ENCODE measurements at places on chromosomes 4 and X.

DNA sequence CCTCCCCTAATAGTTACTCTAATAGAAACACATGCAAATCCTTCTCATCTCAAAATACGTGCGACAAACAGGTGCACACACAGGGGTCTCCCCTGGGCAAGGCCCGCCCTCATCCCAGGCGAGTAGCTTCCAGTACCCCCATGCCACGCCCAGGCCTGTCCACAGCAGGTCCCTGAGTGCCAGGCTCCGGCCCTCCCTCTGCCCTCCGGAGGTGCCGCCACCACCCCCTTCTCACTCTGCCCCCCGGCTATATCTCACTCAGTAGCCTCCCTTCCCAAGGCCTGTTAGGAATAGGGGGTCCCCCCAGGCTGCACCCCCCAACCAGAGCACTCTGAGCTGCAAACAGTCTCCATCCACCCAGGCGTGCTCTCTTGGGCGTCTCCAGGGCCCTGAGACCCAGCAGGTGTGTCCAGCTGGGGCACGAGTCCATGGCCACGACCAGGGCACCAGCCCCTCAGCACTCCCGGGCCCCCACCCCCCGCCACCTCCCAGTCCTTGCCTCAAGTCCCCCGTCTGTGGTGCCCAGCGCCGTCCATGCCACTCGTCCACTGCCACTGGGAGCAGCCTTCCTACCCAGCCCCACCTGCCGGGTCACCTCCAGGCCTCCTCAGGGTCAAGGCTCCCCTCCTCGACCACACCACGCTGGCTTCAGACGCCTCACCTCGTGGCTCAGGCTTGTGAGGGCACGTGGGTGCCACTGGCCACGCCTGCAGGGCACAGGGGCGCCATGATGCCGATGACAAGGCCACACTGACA, 41.7 kb downstream of the FAM53A start:
- no peak for DNase-seq

DNA sequence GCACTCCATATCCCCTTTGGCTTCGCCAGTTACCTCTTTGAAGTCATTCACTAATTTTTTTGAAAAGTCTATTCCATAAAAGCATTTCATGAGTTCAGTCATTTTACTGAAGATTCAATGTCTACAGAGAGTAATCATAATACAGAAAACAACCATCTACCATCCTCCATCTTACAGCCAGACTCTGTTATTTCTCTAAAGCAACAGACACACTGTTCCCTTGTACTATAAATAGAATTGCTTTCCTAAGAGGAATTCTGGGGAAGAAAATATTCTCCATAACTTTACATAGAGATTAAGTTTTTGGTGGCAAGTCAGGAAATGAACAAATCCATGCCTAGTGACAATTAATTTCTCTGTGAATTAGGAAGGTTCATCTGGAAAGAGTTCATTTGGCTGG, 37.0 kb downstream of the XK start:
- DNase-seq = no peak

GRCh38 chr4:5096261-5096660, 45.0 kb downstream of the STK32B start:
- DNase-seq = no peak

GRCh38 chr4:156193106-156193505, 239.4 kb upstream of the CTSO start:
- no peak for DNase-seq

GRCh38 chr4:3706565-3707422, 59.4 kb upstream of the ADRA2C start:
- DNase-seq = peak; percentile 32

DNA sequence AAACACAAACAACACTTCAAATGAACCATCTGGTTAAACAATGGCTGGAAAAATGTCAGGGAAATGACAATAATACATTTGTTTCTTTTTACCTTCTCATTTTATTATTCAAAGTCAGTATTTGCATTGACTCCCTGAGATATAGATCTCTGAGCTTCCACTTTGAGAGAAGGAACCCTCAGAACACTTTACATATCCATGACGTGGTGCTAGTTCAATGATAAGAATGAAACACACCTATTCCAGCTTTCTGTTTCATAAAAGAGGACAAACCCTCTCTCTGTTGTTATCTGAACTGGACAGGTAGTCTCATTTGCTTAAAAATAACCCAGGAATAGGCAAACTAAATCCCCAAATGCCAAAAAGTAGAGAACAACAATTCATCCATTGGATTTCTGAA, 65.3 kb upstream of the CCSER1 start:
- DNase-seq = no peak

DNA sequence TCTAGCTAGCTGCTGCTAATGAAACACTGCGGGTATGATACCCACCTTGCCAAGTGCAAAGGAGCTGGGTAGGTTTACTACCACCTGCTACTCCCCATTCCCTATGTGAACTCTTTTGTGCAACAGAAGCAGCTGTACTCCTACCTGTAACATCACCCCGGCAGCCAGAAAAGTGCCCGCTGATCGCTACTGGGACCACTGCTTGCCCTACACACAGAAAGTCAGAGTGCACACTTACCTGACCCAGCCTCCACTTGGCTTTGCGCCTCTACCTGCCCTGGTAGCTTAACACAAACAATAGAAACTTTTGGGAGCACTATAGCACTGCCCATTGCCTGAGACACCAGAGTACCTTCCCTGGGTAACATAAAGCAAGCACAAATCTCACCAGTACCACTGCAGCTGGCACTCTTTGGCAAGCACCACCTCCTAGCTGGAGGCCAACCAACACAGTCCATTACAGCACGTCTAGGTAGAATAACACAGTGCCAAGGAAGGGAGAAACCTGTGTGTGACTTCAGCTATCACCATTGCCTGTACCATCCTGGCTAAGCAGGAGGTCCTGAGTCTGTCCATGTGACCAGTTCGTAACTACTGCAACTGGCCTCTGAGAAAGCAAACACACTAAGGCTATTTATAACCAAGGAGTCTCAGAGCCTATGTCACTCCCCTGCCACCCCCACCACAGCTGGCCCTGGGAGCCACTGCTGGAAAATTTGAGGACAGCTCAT, 80.1 kb downstream of the CENPC start:
- DNase-seq = no peak

- DNase-seq = no peak
These were observed 39.2 kb upstream of the ASMTL start for GRCh38 chrX:1491851-1492349.

- no peak for DNase-seq
These were observed 24.0 kb downstream of the RCHY1 start for GRCh38 chr4:75490155-75490554.

DNA sequence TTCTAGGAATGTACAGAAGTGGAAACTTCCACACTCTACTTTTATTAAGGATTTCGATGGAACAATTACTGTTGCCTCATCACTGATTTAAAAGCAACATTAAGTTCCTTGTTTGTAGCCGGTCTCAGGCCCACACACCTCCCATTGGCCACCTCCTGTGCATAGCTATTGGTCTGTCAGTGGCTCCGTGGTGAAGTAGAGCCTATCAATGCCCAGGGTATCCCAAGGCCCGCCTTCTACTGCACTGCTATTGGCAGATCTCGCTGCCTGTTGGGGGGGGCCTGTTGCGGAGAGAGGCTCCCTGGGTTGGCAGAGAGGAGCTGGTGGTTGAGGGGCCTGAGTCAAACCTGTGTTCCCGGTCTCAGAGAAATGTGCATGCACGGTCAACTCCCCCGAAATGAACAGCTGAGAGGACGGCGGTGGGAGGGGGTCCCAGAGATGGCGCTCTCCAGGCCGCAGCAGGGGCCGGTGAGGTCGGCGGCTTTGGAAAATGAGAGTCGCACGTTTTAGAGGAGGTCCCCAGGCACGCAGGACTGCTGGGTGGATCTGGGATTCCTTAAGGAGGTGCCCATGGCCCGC, 4.9 kb upstream of the ARAF start:
- DNase-seq = peak; percentile 92

DNA sequence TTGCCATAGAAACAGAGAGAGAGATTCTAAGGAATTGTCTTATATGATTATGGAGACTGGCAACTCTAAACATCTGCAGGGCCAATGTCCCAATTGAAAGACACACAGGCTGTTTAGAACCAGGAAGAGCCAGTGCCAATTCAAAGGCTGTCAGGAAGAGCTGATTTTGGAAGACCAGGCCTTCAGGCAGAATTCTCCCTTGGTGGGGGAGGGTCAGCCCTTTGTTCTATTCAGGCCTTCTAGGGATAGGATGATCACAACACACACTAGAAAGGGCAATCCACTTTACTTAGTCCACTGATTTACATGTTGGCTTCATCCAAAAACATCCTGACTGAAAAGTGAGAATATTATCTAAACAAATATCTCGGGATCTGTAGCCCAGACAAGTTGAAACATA, 15.2 kb downstream of the C4orf46 start:
- DNase-seq = no peak

- no peak for DNase-seq
These were observed 645.8 kb downstream of the STIM2 start for GRCh38 chr4:27506401-27506800.

DNA sequence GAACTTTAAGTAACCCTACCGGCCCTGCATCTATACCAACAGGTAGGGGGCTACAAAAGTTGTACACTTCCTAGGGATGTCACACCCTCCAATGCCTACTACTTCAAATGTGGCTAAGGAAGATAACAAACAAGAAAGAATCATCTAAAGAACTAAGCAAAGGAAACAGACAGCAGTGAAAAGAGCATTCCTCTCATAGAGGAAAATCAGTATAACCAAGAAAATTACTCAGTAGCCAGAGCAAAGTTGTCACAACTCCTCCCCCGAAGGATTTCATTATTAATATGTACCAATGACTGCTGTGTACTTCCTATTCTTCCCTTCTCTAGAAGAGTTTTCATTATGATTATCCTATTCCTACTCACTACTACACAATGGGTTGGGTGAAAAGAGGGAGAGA, 12.6 kb downstream of the ANKRD17 start:
- DNase-seq = no peak

DNA sequence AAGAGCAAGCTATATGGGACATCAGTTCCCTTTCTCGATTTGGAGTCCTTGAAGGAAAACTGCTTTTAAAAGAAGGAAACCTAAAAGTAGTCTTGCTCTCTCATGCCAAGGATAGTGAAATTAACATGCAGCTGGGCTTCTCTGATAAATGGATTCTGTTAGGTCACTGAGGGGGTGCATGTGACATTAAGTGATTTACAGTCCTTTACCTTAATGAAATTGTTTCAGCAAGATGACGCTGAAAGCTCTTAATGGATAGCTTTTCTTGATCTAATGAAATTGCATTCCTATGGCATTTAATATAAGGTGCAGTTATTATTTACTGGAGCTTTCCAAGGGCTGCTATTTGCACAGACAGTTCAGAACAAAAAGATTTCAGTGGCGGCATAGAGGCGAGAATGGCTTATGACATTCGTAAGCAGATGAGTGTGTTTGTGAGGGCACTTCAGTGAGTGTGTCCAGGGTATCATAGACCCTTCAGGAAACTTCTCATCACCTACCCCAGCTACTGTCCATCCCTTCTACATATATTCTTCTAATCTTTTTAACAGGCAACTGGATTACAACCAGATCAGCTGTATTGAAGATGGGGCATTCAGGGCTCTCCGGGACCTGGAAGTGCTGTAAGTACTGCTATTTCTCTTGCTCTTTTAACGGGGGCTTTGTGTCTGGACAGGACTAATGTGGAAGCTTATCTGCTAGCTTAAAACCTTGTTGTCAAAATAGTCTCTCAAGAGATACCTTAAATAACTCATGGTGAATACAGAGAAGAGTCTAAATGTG, 219.9 kb upstream of the PACRGL start:
- no peak for DNase-seq

GRCh38 chr4:95428291-95429070, 120.3 kb downstream of the UNC5C start:
- no peak for DNase-seq

GRCh38 chrX:40868868-40869267, 133.5 kb upstream of the MED14 start:
- DNase-seq = no peak

- no peak for DNase-seq
These were observed 225.2 kb upstream of the PPP1R2C start for GRCh38 chrX:43003204-43003565.

- no peak for DNase-seq
These were observed 7.9 kb upstream of the EMCN start for GRCh38 chr4:100525686-100526085.

- DNase-seq = no peak
These were observed 147.1 kb downstream of the NAA11 start for GRCh38 chr4:79178760-79179159.

- no peak for DNase-seq
These were observed 74.7 kb downstream of the GALNT7 start for GRCh38 chr4:173243321-173243720.

- DNase-seq = peak; percentile 60
These were observed 1.2 kb downstream of the BCOR start for GRCh38 chrX:40096395-40097091.

DNA sequence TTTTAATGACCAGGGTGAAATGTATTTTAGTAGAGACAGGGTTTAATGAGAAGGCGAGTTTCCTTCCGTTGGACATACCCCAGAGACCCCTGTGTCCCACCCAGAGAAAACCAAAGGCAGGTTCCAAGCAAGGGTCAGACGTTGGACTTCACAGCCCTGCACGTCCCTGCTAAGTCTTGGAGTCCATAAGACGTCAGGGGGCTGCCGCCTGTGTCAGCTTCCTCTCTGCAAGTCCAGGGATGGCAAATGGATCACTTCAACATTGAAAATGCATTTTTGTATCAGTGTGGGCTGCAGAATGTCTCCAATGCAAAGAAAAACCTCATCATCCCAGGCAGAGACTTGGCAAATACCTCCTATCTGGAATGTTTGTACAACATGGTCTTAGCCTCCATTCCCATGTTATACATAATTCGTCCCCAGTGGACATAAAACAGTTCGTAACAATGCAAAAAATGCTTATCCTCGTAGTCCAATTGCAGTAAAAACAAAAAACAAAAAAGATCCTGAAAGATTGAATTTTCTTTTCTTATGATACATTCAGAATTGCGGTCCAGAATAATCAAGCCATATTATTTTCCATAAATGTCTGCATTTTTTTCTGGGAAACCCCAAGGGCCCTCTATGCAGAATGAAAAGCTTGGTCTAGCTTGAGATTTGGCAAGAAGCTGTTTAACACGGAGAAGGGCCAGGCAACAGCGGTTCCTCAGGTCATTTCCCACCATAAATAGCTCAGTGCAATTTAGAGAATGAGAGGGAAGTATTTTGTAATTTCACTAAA, 190.9 kb downstream of the SHOX start:
- no peak for DNase-seq

DNA sequence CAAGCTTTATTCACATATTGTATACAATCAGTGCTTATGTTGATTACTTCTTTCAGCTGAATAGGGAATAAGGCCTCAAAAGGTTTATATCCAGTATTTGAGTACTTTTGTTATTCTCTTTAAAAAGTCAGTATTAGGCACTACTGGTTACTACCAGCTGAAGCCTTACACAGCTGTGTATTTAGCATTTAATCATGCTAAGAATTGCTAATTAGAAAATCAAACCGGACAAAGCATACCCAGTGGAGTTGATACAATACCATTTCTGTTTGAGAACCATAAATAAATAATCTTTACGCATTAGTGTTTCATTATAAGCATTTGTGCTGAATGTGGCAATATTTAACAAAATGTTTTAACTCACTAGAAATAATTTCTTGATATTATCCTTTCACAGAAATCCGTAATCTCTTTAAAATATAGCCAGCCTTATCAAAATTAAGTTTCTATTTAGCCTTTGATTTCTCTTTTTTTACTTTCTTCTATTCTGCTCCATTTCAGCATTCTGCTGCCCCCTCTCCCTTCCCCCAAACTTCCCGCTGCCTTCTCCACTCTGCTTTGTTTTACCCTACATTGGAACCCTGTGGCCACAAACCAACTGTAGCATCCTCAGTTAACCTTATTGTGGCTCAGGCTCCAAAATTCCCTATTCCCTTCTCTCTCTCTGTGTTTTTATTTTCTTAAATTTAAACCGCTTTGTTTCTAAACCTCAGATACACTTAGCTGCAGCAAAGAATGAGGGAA, 37.8 kb downstream of the UGT8 start:
- DNase-seq = no peak

GRCh38 chr4:189098932-189099696, 841.6 kb upstream of the FRG1 start:
- DNase-seq = no peak
